ENCODE measurements at places on chromosomes 5 and 9. TPM values are rescaled to one million over a fixed set of nuclear protein-coding genes. Genes with fewer than 3 reads are reported as not detected.

- H3K27ac ChIP-seq, result no peak overlapping the region
- no peak for DNase-seq
- no peaks in the 10 kb centered on the region for H3K27me3 ChIP-seq
- H3K4me1 ChIP-seq, result peaks cover 47% of the 10 kb centered on the region
Observed at GRCh38 chr9:6764950-6765349, 7.2 kb downstream of the KDM4C start.

DNA sequence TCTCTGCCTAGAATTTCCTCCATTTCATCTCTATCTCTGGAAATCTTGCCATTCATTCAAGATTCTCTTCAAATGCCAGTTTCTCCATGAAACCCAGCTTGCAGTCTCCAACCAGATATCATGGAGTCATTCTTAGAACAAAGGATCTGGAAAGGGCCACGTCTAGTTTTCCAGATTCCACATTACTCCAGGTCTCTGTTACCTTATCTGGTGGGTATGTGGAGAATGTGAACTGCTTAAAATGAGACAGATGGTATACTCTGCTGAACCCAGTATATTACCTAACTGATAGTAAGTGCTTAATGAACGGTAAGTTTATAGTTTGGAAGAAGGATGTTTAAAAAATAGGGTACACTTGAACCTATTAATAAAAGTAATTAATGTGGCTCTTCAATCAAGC is 52.3 kb upstream of the ZSWIM6 start:
- no peaks in the 10 kb centered on the region for H3K36me3 ChIP-seq
- H3K4me3 ChIP-seq, result no peak overlapping the region
- DNase-seq, result no peak

DNA sequence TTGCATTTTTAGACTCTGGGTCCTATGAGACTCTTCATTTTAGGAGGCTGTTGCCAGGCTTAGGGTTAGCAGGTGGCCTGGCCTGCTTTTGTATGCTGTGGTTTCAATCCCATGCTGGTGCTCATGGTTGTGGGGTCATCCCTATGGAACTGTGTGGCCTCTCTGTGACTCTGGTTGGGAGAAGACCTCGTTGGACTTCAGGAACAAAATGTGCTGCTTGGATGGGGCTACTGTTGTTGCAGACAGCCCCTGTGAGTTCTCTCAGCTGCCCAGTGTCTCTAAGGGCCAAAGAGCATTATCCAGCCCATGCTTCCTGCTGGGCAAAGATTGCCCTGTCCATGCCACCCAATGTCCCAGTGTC is 169.5 kb upstream of the S1PR3 start:
- no peaks in the 10 kb centered on the region for H3K36me3 ChIP-seq
- H3K27ac ChIP-seq, result no peak overlapping the region
- H3K4me3 ChIP-seq, result no peak overlapping the region
- no peak for DNase-seq

- H3K4me1 ChIP-seq, result no peaks in the 10 kb centered on the region
- no peak overlapping the region for H3K27ac ChIP-seq
- no peaks in the 10 kb centered on the region for H3K36me3 ChIP-seq
- no peak for DNase-seq
Observed at GRCh38 chr9:27540502-27540901, 10.9 kb upstream of the MOB3B start.

DNA sequence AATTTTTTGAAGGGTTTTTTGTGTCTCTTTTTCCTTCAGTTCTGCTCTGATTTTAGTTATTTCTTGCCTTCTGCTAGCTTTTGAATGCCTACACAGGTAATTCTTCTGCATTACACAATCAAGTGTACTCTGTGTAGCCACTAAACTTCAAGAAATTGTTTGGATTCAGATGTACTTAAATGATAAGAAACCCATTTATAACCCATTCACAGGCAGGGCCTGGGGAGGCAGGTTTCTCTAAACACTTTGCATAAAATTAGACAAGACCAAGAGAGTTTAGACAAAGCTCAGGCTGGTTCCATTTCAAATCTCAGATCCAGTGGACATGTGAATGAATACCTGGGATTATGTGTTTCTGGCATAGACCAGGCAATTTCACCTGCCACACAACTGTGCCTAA is 41.3 kb upstream of the SEMA5A start:
- no peak for DNase-seq
- H3K27me3 ChIP-seq, result no peaks in the 10 kb centered on the region
- H3K27ac ChIP-seq, result no peak overlapping the region
- H3K36me3 ChIP-seq, result no peaks in the 10 kb centered on the region
- no peak overlapping the region for H3K4me3 ChIP-seq
- no peaks in the 10 kb centered on the region for H3K4me1 ChIP-seq

The TUSC1 gene
- 0.56 TPM for total RNA-seq

The OR4F3 gene
- not detected for total RNA-seq

DNA sequence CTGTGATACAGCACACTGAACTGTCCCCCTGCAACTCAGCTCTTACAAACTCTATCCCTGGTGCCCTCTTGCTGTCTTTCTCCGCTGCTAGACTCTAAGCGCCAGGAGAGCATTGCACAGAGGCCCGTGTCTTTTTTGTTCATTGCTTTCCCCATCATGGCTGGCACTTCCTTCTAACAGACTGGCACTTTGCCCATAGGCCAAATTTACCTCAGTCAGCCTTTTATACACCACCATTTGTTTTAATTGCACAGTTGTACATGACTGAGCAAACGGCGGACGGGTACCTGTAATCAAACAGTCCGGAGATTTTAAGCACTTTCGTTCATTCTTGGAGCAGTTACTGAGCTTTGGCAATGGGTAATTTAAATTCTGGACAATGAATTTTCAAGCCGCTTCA is 102.2 kb upstream of the CLINT1 start:
- no peak overlapping the region for H3K4me3 ChIP-seq
- H3K4me1 ChIP-seq, result no peaks in the 10 kb centered on the region
- H3K36me3 ChIP-seq, result no peaks in the 10 kb centered on the region
- H3K27me3 ChIP-seq, result peaks cover 12% of the 10 kb centered on the region
- H3K27ac ChIP-seq, result no peak overlapping the region
- DNase-seq, result no peak

DNA sequence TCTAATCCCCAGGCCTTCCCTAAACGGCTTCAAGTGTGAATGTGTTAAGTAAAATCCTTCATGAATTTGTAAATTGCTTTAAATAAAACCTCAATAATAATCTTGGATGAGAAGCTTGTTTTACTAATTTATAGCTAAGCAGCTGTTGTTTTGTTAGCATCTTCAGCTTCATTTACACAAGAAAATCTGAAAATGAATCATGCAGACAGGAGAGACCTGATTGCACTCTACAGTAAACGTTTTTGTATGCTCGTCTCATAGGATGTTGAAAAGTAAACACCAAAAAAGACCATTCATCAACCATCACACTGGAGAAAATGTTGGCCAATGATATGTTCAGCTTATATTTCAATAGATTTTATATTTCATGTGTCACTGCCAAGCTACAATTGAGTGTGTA is 40.4 kb upstream of the MAP3K1 start:
- no peak overlapping the region for H3K4me3 ChIP-seq
- no peaks in the 10 kb centered on the region for H3K27me3 ChIP-seq
- DNase-seq, result no peak
- no peak overlapping the region for H3K27ac ChIP-seq
- H3K4me1 ChIP-seq, result no peaks in the 10 kb centered on the region

The DMRT2 gene
- total RNA-seq, result not detected

The ZNF354C gene
- total RNA-seq, result 7.3 TPM

The PCSK1 gene
- not detected for total RNA-seq

- H3K27ac ChIP-seq, result no peak overlapping the region
- no peak overlapping the region for H3K4me3 ChIP-seq
- no peaks in the 10 kb centered on the region for H3K36me3 ChIP-seq
- no peak for DNase-seq
Observed at GRCh38 chr5:105816961-105817360, 1853.8 kb downstream of the EFNA5 start.

GRCh38 chr5:180289433-180289832 is 2.5 kb downstream of the MAPK9 start:
- no peak for DNase-seq
- no peak overlapping the region for H3K27ac ChIP-seq
- H3K4me1 ChIP-seq, result peaks cover 43% of the 10 kb centered on the region
- no peak overlapping the region for H3K4me3 ChIP-seq
- H3K36me3 ChIP-seq, result peaks cover 9% of the 10 kb centered on the region
- no peaks in the 10 kb centered on the region for H3K27me3 ChIP-seq

DNA sequence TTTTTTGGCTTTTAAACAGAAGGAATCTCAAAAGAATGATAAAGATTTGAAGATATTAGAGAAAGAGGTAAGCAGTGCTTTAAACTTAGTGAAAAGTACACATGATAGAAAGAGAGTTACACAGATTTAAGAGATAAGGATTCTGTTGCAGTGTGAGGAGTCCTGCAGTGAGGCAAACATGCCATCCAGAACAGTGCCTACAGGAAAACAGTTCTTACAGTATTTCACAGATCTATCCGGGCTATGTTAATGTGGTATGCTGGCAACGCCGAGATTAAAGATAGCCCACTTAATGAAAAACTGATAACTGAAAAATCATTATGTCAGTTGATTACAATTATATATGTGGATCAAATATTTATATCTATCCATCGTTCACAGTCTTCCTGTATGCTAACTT is 7.2 kb downstream of the HMMR start:
- no peak overlapping the region for H3K27ac ChIP-seq
- DNase-seq, result no peak
- H3K4me3 ChIP-seq, result no peak overlapping the region

GRCh38 chr5:32628049-32628844 is 42.9 kb downstream of the SUB1 start:
- no peak for DNase-seq
- no peak overlapping the region for H3K4me3 ChIP-seq
- H3K4me1 ChIP-seq, result no peaks in the 10 kb centered on the region
- no peaks in the 10 kb centered on the region for H3K27me3 ChIP-seq
- no peak overlapping the region for H3K27ac ChIP-seq

DNA sequence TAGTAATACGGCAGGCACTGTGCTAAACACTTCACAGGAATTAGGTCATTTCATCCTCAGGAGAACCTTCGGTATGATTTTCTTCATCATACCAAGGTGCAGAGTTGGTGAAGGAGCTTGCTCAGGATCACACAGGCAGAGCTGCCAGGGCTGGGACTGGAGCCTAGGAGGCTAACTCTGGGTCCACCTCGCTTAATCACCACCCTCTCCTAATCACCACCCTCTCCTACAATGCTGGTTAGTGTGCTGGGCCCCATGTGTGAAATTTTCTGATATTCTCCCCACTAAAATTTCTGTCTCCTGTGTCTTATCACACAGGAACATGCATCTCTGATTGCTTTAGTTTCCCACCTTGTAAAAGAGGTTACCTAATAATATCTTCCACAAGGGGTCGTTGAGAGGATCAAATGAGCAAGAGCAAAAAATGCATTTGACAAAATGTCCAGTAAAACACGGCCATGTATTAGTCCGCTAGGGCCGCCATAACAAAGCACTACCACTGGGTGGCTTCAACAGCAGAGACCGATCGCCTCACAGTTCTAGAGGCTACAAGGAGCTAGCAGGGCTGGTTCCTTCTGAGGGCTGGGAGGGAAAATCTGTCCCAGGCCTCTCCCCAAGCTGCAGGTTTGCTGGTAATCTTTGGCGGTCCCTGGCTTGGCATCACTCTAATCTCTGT is 128.2 kb upstream of the NFIB start:
- H3K36me3 ChIP-seq, result no peaks in the 10 kb centered on the region
- peaks cover 3% of the 10 kb centered on the region for H3K27me3 ChIP-seq
- DNase-seq, result no peak
- H3K4me3 ChIP-seq, result no peak overlapping the region
- H3K27ac ChIP-seq, result no peak overlapping the region
- H3K4me1 ChIP-seq, result no peaks in the 10 kb centered on the region

DNA sequence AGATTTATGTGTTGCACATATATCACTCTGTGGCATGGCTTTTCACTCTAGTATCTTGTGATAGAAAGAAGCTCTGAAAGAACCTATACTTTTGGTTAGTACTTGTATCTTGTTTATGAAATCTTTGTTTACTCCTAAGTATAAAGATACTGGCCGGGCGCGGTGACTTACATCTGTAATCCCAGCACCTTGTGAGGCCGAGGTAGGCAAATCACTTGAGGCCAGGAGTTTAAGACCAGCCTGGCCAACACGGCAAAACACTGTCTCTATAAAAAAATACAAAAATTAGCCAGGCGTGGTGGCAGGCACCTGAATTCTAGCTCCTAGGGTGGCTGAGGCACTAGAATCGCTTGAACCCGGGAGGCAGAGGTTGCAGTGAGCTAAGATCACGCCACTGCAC is 128.7 kb downstream of the FBXO38 start:
- no peak overlapping the region for H3K27ac ChIP-seq
- no peaks in the 10 kb centered on the region for H3K4me1 ChIP-seq
- H3K36me3 ChIP-seq, result no peaks in the 10 kb centered on the region
- H3K27me3 ChIP-seq, result peaks cover 23% of the 10 kb centered on the region
- H3K4me3 ChIP-seq, result no peak overlapping the region
- DNase-seq, result no peak

The GAS1 gene
- total RNA-seq, result 0.53 TPM

The TSSK1B gene
- not detected for total RNA-seq

DNA sequence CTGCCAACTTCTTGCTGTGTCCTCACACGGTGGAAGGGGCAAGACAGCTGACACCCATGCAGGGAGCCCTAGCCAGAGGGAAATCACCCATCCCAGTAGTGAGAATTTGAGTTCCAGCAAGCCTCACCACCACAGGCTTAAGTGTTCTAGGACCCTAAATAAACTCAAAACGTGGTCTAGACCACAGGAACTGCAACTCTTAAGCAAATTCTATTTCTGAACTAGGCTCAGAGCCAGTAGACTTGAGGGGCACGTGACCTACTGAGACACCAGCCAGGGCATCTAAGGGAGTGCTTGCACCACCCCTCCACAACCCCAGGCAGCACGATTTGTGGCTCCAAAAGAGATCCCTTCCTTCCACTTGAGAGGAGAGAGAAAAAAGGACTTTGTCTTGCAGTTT is 96.0 kb upstream of the PHF24 start:
- H3K36me3 ChIP-seq, result peaks cover 5% of the 10 kb centered on the region
- no peaks in the 10 kb centered on the region for H3K4me1 ChIP-seq
- H3K27me3 ChIP-seq, result peaks cover 43% of the 10 kb centered on the region
- no peak for DNase-seq

- H3K36me3 ChIP-seq, result no peaks in the 10 kb centered on the region
- no peak overlapping the region for H3K4me3 ChIP-seq
- H3K27ac ChIP-seq, result no peak overlapping the region
Observed at GRCh38 chr5:142242272-142242671, 82.5 kb downstream of the SPRY4 start.

The PCDHGC5 gene
- total RNA-seq, result not detected

DNA sequence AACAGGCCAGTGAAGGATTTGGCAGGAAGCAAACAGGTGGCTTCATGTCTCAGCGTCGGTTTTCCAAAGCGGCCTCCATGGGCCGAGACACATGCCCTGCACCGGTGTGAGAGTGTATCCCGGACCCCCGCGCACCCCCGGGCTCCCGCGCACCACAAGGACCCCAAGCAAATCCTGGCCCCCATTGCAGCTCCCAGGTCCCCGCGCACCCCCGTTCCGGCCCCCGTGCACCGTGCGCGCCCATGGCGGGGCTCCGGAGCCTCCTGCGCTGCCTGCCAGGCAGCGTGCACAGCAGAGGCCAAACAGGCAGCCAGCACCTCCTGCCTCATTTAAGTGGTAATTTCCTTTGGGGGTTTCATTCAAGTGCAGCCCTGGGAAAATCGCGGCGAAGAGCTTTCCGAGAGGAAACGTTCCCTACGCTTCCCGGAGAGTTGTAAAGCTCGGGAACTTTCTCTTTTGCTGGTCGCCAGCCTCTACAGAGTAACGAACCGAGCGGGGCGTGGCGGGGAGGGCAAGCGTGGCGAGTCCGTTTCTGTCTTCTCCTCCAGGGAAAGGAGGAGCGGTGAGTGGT is 145.5 kb upstream of the SLC24A2 start:
- H3K27ac ChIP-seq, result no peak overlapping the region
- DNase-seq, result no peak
- H3K4me3 ChIP-seq, result peak overlapping the region; percentile 31
- H3K27me3 ChIP-seq, result peaks cover 16% of the 10 kb centered on the region

Data from natural killer cell treated with Interleukin-12 subunit alpha and Interleukin-12 subunit beta and Interleukin-15 and Interleukin-18, amount 100 ng/mL, for 72 hours (primary cell).